ENCODE measurements at places on chromosomes 6 and 20.

DNA sequence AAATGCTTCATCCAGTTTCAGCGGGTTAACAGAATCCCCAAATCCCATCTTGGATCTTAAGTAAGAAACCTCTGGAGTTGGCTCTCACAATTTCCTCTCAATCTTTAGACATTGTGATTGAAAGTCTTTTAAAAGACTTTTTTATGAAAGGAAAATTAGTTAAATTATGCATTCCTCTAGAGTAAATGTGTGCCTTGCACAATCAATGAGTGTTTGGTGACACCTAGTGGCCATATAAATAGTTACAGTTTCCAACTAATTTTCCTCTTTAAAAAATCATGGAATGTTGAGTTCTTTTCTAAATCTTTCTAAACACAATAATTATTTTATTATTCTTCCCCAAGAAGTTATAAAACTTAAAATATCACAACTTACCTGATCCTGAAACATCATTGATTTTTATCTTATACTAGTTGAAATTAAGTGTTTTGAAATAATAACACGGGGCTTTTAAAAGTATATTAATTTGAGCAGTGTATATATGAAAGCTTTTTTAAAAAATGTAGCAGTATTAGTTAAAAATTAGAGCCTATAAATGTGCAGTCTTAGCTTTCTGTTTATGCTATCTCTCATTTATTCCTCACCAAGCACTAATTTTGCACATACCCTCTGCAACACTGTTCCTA is 66.4 kb downstream of the PKHD1 start:
- DNase-seq: no peak

DNA sequence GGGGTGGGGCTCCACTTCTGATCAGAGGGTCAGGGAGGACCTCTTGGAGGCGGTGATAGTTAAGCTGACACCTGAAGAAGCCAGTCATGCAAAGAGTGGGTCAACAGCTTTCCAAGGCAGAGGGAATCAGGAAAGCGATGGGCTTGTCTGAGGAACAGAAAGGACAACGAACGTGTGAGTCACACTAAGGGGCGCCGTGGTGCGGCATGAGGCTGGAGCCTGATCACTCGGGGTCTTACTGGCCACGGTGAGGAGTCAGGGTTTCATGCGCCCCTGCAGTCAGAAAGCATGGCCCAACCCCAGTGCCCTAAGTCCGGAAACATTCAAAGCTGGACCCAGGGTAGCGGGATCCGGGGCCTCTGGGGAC is 50.6 kb upstream of the SLC32A1 start:
- DNase-seq: no peak

GRCh38 chr6:9250852-9251251 is 815.5 kb upstream of the SLC35B3 start:
- DNase-seq: no peak

DNA sequence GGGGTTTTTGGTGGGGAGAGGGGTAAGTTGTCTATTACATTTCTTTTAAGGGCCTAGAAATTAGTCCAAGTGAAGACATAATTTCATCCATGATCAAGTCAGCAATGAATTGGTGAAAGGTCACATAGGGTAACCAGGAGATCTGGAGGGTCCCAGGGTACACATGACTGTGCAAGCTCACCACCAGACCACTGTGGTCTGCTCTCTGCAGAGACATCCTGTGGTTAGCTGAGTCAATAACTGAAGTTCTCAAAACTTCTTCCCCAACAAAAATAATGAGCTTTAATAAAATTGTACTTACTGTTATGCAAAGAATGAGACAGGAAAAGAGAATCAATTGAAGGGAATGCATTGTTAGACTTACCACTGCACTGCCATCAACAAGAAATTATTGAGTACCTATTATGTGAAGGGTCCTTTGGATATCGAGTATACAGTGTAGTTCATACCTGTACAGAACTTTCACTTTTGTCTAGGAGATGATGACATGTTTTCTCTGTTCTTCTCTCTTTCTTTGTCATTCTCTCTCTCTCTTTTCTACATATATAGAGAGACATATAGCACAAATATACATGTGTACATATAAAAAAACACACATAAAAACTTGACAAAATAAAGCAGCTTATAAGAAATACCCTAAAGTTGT is 209.8 kb downstream of the GJA1 start:
- DNase-seq: no peak

- no peak for DNase-seq
Observed at GRCh38 chr20:31418307-31418706, 12.3 kb upstream of the DEFB121 start.

- DNase-seq: no peak
Observed at GRCh38 chr6:91099479-91099878, 512.6 kb upstream of the MAP3K7 start.

DNA sequence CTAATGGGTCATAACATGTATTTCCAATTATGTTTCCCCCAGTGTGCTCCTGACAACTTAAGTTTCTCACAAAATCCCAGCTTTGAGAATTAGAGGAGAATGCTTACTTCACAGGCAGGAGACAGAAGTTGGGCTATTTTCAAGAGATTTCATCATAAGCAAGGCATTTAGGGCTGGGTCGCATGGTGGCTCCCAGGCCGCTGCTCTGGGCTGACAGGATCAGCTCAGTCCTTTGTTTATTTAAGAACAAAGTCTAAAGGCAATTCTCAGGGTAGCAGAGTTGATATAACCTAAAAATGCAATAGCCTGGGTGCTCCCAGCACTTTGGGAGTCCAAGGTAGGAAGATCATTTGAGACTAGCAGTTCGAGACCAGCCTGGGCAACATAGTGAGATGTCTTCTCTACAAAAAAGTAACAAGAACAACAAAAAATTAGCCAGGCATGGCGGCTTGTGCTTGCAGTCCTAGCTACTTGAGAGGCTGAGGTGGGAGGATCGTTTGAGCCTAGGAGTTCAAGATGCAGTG is 10.9 kb downstream of the FOXQ1 start:
- no peak for DNase-seq

GRCh38 chr6:144158133-144158532 is 7.8 kb downstream of the STX11 start:
- no peak for DNase-seq

DNA sequence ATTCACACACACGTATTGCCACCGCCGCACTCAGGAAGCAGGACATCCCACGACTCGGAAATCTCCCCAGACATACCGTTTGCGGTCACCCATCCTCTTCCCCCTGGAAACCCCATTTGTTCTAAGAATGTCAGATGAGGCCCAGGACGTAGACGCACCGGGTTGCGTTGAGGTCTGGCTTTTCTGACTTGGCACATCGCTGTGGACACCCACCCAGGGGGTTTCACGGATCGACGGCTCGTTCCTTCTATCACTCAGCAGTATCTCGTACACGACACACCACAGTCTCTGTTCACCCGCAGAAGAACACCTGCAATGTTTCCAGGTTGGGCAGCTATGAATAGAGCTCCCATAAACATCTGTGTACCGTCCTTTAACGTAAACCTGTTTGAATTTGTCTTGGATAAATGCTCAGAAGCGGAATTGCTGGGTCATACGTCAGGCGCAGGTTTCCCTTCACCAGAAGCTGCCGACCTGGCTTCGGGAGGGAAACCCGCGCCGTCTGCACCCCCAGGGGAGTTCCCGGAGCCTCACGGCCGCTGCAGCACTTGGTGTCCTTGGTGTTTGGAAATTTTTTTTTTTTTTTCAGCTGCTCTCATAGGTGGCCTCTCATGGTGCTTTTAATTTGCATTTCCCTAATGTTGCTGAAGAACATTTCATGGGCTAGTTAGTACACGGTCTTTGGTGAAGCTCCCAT is 9.3 kb upstream of the EEF1A2 start:
- peak; percentile 15 for DNase-seq

DNA sequence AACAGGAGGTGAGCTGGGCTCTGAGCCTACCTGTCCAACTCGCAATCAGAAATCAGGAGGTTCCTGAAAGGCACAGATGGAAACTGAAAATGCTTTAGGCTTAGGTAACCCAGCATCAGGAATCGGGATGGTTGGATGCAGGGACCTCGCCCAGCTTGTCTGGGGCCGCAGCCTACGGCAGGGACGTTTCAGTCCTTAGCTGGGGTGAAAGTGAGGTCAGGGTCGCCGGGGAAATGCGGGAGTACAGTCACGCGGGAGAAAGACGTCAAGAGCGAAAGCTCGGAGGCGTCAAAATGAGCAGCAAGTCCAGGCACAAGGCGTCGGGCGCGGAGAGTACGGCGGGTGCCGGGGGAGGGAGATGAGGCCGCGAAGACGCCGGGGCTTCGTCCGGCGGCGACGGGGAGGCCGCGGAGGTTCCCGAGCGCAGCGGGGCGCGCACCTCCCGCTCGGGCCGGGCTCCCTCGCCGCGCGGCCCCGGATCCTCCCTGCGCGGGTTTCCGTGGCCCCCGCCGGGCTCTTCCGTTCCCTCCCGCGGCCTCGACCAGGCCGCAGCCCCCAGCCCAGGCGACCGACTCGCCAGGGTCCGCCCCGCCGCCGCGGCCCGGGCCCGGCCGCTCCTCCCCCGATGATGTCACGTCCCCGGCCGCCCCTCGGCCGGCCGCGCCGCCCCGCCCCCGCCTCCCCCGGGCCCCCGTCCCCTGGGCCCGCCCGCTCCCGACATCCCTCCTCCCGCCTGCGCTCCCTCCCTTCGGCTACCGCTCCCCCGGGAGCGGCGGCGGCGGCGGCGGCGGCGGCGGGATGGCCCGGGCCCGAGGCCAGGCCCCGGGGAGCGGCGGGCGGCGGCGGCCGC is at the start of gene EBF4:
TSS of gene EBF4 (plus strand) at position 745 of the 850 bp plus-strand sequence. CDS start 866 bp downstream, outside the sequence.
- DNase-seq: peak; percentile 57

- DNase-seq: no peak
Observed at GRCh38 chr20:44979090-44979621, 12.8 kb downstream of the STK4 start.

DNA sequence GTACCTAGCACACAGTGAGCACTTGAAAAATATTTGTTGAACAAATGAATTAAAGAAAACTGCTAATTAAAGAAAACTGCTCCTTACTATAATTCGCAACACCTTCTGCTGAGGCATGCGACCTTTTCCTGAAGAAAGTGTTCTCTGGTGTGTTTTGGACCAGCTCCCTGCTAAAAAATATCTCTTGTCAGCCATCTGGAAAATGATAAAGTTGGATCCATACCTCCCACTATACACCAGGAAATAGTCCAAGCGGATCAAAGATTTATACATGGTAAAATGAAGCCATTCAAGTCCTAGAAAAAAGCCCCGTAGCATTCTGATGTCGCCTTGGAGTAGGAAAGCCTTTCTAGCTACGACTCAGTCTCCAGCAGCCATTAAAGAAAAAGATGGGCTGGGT is 43.3 kb downstream of the OVOL2 start:
- DNase-seq: no peak

DNA sequence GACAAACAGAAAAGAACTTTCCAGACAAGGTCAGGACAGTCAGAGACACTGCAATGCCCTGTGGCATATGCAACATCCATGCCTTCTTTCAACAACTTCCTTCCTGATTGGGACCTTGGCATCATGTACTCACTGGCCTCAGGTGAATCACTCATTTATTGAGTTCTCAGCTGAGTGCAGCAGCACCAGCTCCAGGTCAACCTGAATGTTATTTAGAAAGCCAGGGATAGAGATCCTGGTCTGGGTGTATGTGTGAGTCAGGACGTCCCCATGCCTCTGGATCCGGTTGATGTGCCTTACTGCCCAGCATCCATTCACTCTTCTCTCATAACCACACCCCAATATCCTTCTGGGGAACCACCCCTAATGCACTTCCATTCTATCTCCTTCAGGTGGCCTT is 54.4 kb downstream of the SNRNP48 start:
- DNase-seq: no peak

DNA sequence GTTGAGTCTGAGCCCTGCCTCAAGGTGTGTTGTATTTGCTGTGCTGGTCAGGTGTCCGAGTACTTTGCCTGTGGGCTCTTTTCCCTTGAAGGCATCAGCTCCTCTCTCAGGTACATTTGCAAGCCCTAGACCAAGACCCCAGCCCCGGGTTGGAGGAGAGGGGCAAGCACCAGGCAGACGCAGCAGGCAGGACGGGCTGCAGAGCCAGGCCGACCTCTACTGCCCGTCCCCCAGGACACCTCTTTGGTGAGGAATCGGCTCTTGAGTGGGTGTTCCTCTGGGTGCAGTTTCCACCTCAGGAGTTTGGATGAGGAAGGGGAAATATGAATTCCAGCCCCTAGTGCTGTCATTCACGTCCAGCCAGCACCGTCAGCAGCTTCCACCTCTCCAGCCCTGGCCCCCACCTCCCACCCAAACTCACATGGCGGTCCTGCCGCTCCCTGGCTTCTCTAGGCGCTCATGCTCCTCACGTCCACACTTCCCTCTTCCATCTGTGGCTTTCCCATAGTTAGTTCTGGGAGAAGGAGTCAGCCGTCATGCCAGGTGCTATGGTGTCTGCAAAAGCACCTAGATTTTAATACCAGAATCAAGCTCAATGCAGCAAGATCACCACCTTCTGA is 183.9 kb downstream of the DLL1 start:
- DNase-seq: no peak

- no peak for DNase-seq
Observed at GRCh38 chr6:91337967-91338366, 751.1 kb upstream of the MAP3K7 start.

- DNase-seq: no peak
Observed at GRCh38 chr6:78131521-78131920, 478.7 kb downstream of the MEI4 start.

DNA sequence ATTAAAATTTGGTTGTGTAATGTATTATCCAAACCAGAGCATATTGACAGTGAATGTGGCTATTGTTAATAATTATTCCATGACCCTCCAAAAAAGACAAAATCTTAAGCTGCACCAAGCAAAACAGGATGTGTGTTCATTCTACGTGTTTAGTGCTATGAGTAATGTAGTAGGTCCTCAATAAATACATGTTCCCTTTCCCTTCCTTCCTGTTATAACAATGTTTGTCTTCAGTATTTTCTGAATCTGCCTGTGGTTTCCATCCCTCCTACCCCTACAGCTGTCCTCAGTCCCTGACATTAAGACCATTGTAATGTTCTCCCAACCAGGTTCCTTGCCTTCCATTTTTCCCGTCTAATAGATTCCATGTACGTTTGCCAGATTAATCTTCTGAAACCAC is 163.8 kb downstream of the AIG1 start:
- no peak for DNase-seq

- DNase-seq: no peak
Observed at GRCh38 chr6:89270951-89271721, 44.0 kb downstream of the GABRR2 start.

DNA sequence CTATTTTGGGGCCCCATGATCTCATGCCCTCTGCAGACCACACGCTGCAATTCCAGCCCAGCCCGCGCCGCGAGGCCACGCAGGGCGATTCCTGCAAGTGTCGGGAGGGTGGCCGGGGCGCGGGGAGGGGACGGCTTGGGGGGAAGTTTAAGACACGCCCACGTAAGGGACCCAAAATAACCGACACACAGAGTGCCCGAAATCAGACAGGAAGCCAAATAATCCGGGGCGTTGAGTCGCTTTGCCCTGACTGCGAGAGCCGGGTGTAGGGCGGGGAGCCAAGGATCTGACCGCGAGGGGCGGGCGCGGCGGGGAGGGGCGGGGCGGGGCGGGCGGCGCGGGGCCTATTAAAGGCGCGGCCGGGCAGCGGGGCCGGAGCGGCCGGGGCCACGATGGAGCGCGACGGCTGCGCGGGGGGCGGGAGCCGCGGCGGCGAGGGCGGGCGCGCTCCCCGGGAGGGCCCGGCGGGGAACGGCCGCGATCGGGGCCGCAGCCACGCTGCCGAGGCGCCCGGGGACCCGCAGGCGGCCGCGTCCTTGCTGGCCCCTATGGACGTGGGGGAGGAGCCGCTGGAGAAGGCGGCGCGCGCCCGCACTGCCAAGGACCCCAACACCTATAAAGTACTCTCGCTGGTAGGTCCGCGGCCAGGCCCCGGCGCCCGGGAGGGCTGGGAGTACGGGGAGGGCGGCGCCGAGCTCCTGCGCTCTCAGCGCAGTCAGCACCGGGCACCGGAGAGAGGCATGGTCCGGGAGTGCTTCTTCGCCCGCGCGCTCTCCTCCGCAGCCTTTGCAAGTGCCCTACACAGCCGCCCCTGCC is at the start of gene ENPP1:
TSS of gene ENPP1 (plus strand) at position 377 of the 816 bp plus-strand sequence. CDS start at position 393, 16 bp downstream.
- peak; percentile 85 for DNase-seq

GRCh38 chr6:113610377-113610988 is 246.7 kb upstream of the MARCKS start:
- DNase-seq: no peak

Data from psoas muscle (tissue), 8 donors.